ENCODE measurements at places on chromosomes 12 and 14.

DNA sequence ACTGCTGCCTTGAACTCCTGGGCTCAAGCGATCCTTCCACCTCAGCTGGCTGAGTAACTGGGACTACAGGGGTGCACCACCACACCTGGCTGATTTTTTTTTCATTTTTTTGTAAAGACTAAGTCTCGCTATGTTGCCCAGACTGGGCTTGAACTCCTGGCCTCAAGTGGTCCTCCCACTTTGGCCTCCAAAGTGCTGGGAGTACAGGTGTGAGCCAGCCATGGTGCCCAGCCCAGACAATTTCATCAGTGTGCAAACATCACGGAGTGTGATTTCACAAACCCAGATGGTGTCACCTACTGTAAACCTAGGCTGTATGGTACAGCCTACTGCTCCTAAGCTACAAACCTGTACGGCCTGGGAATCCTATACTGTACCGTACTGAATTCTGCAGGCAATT is 6.9 kb upstream of the BCL7A start:
- no peak for DNase-seq

DNA sequence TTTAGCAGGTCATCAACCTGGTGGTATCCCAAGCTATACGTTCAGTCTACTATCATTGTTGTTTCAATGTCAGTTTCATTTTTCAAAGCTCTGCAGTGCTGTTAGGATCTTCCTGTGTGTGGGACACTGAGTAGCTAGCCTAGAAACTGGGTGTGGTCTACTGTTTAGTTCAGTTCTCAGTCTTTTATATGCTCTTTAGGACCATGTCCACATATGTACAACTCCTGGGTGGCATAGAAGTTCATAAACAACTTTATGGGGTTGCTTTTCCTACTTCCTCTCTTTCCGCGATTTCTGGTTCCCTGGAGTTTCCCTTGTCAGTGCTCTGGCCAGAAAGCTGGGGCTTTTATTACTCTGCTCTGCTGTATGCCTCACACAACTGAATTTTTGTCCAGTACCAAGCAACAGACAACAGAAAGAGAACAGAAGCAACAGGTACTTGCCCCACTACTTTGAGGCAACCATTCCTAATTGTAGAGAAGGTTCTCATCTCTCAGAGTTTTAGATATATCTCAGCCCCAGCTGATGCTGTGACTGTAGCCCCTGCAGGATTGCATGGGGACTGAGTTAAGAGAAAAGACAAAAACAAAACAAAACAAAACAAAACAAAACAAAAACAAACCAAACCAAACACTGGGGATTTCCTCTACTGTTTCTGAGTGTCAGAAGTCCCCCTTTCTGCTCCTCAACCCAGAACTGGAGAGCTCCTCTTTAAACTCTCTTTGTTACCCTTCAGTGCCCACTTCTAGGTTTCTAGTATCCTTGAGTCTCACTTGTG is 30.3 kb downstream of the MIS18BP1 start:
- no peak for DNase-seq

- DNase-seq, result no peak
Observed at GRCh38 chr12:94504386-94504785, 44.7 kb upstream of the CEP83 start.

GRCh38 chr12:6569312-6569711 is 1.2 kb upstream of the NOP2 start:
- DNase-seq, result no peak

- no peak for DNase-seq
Observed at GRCh38 chr12:120230326-120230973, 29.5 kb upstream of the RPLP0 start.

GRCh38 chr14:69093631-69094421 is 59.1 kb downstream of the DCAF5 start:
- DNase-seq, result no peak

DNA sequence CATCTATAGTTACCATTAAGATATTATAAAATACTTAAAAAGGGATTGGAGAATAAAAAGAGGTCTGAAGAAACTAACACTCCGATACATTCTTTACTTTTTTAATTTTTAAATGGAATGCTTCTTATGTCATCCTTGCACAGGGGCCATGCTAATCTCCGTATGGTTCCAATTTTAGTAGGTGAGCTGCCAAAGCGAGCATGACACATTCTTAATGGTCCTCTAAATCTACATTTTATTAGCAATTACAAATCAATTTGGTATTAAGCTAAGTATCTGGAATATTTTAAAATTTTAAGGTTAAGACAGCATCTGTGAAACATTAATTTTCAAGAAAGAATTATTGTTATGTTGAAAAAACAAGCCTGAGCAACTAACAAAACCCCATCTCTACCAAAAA is 6.2 kb upstream of the ARID4A start:
- DNase-seq, result no peak

GRCh38 chr12:2477009-2477766 is 317.6 kb upstream of the FKBP4 start:
- DNase-seq, result no peak

DNA sequence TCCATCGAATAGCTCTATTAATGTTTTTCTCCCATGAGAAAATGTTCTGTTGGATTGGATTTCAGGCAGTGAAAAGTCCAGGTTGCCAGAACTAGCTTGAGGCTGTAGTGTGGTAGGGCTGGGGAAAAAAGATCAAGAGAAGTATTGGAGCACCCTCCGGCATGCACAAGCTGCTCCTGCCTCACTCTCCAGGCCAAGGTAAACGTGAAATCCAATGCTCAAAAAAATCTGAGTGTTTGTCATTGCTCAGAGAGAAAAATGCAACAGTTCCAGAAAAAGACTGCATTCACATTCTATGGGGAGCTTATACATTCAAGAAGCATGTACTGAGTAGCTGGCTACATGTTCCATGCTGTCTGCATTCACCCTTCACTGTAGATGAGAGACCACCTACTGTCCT is 680.9 kb upstream of the TBX3 start:
- DNase-seq, result no peak

GRCh38 chr14:94494085-94494484 is 15.2 kb downstream of the SERPINA12 start:
- no peak for DNase-seq

DNA sequence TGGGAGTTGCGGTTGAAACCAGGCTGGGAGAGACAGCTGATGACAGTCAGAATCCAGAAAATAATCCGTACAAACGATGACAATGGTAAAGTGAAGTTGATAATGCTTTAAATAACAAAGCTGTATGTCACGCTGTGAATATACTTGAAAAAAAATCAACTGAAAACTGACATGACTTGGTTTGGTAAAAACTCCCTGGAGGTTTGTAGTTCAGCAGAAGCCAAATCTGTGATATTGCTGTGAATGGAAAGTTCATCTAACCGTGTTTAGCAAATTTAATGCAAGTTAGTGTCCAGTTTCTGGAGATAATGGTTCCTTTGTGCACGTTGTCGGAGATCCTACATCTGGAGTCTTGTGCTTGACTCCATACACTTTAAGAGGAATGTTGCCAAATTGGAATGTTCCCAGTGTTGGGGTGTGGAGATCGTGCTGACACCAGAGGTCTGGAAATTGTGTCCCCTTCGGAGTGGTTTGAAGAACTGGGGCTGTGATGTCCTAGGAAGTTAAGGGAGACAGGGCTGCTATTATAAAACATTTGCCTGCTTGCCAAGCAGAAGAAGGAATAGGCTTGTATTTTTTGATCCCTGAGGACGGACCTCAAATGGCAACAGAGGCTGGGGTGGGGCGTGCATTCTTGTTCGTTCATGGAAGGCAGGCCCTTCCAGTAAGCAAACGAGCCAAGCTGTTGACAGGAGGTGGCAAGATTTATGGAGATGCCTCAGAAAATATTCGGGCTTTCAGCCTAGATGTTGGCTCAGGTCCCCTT is 30.6 kb downstream of the PPFIBP1 start:
- no peak for DNase-seq

DNA sequence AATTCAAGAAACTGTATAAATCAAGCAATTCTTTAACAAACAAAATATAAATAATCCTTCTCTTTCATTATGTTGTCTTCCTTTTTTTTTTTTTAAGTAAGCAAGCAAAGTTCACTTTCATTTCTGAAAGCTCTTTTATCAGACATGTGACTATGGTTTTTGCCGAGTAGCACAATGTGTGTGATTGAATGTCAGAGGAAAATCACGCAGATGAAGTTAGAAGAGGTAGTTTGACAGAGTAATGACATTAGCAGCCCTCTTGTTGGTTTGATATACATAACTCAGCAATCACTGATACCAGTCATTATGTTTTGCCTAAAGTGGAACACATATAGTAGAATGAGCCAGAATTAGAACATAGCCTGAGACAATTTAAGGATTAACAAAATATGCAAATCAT is 19.0 kb downstream of the ALX1 start:
- DNase-seq, result no peak

DNA sequence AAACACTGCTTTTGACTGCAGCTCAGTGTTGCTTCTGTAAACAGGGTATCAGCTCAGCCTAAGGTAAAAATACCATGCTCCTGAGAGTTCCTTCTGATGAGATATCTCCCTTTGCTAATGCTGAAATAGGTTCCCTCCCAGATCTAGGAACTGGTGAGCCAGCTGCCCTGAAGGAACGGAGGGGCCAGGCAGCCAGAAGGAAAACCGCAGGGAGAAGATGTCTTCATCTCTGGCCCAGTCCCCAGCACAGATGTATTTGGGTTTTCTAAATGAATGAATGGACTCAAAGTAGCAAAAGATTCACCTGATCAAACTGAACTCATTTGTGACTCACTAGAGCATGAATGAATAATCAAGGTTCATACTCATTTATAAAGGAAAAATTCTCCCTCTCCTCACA is 247.8 kb downstream of the MSRB3 start:
- DNase-seq, result no peak

- DNase-seq, result no peak
Observed at GRCh38 chr14:72921396-72921795, 4.9 kb upstream of the DCAF4 start.

- DNase-seq, result no peak
Observed at GRCh38 chr12:13686260-13686659, 295.1 kb downstream of the GRIN2B start.

- no peak for DNase-seq
Observed at GRCh38 chr14:79557309-79557708, 654.0 kb downstream of the DIO2 start.

DNA sequence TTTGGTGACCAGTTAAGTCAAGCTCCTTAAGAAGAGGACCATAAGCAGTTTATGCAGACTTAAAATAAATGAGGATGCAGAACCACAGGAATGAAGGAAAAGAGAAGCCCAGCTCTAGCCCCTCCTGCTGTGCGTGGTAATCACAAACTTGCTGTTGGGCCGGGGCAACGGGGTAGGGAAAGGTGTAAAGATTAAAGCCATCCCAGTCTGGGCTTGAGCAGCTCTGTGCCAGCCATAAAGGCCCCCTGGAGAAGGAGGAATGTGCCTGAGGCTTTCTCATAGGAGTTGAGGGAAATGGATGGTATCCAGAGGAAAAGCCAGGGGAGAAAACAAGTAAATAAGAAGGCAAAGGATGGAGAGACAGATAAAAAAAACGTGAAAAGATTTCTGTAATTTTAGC is 25.1 kb downstream of the TEP1 start:
- DNase-seq, result no peak

- no peak for DNase-seq
Observed at GRCh38 chr14:47863441-47863840, 188.0 kb upstream of the MDGA2 start.

DNA sequence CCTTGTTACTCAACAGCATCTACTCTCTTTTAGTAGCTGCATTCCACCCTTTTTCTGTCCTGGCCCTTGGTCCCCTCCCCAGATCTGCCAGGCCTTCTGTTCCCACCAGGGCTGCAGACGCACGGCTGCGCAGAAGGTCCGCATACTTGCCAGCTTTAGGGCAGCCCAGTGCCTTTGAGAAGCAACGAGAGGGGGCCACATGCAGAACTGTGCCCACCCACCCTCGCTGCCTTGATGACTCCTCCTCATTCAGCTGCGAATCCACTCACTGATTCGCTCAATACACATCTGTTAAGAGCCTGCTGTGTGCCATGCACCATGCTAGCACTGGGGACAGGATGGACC is 39.2 kb downstream of the PRIMA1 start:
- no peak for DNase-seq

DNA sequence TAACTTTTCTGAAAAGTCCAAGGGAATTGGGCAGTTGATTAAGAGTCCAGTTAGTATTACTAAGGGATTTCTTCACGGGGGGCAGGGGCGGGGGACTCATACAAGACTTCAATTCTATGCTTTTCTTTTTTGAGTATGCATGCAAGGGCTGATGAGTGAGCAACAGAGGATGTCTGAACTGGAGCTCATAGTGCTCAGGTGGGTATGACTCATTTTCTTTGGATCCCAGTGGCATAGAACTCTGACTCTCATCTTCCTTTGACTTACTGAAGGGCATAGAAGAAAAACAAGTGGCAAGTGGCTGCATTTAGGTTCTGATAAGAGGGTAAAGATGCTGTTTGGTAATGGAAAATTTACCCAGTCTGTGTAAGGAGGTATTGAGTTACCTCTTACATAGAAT is 749.2 kb downstream of the NOVA1 start:
- DNase-seq, result no peak

GRCh38 chr12:11743423-11744409 is 94.2 kb downstream of the ETV6 start:
- no peak for DNase-seq

DNA sequence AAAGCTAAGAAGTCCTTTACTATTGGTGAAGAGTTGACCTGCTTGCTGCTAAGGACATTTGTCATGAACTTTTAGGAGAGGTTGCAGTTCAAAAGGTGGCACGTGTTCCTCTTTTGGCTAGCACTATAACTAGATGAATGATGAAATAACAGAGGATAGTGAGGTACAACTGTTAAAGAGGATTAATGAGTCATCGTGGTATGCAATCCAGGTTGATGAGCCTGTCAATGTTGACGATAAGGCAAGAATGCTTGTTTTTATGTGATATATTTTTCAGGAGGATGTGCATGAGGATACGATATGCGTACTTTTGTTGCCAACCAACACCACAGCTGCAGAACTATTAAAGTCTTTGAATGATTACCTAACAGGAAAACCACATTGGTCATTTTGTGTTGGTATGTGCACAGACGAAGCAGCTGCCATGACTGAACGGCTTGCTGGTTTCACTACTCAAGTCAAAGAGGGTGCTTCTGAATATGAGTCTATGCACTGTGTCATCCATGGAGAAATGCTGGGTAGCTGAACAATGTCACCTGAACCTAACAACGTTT is 10.6 kb downstream of the CEP128 start:
- DNase-seq, result peak; percentile 72

DNA sequence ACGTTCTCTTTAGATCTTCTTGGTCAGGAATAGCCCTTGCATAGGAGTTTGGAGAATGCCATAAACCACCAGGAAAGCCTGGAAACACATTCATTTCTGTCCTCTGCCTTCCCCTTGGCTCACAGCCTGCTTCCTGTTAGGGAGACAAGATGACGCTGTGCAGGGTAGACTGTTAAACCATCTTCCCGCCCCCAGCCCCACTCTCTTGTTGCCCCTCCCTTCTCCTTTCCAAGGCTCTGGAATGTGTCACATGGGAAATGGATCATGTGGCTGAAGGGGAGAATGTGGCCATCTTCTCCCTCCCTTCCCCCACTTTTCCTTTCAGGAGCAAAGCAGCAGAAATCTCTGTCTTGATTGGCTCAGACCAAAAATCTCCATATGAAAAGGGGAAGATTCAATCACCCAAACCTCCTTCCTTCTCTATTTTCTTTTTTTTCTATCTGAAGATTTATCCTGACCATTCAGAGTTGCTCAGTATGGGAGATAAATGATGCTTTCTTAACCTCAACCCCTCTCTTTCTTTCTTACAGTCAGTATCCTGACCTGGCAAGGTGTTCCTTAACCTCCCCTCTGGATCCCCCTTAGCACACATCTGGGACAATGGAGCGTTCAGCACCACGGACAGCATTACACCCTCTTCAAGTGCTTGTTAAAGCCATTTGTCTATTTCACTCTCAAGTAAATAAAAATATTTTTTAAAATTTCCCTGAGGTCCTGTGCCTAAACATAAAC is 11.4 kb downstream of the GPR19 start:
- DNase-seq, result no peak

Data from CD14-positive monocyte (primary cell).